ENCODE measurements at places on chromosomes 12 and 14. TPM values are rescaled to one million over a fixed set of nuclear protein-coding genes. Genes with fewer than 3 reads are reported as not detected.

Gene CIROP
- not detected for polyA plus RNA-seq

- H3K4me3 ChIP-seq, result no peak overlapping the region
- peaks cover 4% of the 10 kb centered on the region for H3K4me1 ChIP-seq
- no peaks in the 10 kb centered on the region for H3K36me3 ChIP-seq
- H3K27ac ChIP-seq, result no peak overlapping the region
- H3K27me3 ChIP-seq, result no peaks in the 10 kb centered on the region
Measured at GRCh38 chr14:81235096-81235495, 14.3 kb upstream of the GTF2A1 start.

Gene LRRC23
- 11.9 TPM for polyA plus RNA-seq

DNA sequence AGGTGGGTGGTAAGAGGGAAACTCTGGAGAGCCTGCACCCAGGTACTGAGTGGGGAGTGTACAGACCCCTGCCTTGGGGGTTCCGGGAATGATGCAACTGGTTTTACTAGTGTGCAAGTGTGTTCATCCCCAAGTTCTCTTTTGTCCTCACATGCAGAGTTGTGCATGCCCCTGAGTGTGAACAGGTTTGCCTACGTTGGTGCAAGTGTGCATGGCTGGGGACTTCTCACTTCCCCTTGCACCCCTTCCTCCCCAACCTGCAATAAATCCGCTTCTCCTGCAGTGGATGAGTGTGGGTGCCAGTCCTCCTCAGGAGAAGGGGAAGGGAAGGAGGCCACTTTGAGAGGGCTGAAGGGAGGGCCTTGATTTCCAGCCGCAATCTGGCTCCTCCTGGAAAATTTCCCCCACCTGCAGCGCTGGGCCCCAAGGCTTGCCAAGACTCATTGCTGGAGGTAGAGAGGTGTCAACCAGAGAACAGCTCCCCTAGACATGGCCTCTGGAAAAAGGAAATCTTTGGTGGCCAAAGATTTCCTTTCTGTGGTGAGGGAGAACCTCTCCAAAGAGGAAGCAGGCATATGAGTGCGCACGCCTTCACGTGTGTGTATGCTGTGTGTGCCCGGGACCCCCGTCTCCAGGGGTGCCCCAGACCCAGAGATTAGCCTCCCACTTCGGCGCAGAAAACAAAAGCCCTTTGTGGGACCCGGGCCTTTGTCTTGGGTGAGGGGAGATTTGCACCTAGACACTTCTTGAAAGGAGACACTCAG, 5.5 kb downstream of the AQP2 start:
- H3K4me3 ChIP-seq, result no peak overlapping the region
- DNase-seq, result no peak
- H3K36me3 ChIP-seq, result no peaks in the 10 kb centered on the region
- H3K27ac ChIP-seq, result no peak overlapping the region

Gene JKAMP
- polyA plus RNA-seq, result 95.4 TPM

- no peaks in the 10 kb centered on the region for H3K36me3 ChIP-seq
- H3K4me3 ChIP-seq, result no peak overlapping the region
- no peak overlapping the region for H3K27ac ChIP-seq
- no peaks in the 10 kb centered on the region for H3K27me3 ChIP-seq
Measured at GRCh38 chr12:43979450-43979849, 143.6 kb downstream of the TMEM117 start.

DNA sequence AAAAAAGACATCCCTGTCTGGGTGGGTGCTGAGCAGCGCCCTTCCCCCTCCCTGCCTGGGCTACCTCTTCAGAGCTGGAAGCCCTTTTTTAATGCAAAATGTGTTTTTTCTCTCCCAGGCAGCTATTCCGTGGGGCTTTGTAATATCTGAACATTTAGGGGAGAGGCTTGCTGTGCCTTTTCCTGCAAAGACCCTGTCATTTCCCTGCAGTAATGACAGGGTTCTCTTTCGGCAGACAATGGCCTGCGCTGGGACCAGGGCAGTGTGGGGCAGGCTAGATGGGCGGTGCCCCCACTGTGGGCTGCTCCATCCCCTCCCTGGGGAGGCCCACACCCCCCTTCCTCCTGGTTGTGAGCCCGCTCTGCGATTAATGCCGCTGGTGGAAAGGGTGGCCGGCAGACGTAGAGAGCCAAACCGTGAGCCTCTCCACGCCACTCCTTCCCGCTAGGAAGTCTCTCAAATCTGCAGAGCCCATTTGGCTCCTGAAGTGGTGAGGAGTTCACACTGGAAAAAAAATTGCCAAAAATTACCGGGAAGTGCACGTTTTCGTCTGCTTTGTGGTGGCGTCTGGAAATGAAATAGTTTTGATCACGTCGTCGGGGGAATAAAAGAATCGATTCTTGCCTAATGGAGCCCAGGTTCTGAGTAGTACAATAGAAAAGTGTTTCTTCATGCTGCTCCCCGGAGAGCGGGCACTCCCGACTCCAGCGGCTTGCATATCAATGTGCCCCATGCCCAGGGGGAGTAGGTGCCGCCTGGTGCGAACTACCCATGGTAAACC, 31.5 kb downstream of the KIF26A start:
- no peaks in the 10 kb centered on the region for H3K4me1 ChIP-seq
- H3K4me3 ChIP-seq, result no peak overlapping the region
- no peaks in the 10 kb centered on the region for H3K27me3 ChIP-seq
- no peak overlapping the region for H3K27ac ChIP-seq
- DNase-seq, result no peak

DNA sequence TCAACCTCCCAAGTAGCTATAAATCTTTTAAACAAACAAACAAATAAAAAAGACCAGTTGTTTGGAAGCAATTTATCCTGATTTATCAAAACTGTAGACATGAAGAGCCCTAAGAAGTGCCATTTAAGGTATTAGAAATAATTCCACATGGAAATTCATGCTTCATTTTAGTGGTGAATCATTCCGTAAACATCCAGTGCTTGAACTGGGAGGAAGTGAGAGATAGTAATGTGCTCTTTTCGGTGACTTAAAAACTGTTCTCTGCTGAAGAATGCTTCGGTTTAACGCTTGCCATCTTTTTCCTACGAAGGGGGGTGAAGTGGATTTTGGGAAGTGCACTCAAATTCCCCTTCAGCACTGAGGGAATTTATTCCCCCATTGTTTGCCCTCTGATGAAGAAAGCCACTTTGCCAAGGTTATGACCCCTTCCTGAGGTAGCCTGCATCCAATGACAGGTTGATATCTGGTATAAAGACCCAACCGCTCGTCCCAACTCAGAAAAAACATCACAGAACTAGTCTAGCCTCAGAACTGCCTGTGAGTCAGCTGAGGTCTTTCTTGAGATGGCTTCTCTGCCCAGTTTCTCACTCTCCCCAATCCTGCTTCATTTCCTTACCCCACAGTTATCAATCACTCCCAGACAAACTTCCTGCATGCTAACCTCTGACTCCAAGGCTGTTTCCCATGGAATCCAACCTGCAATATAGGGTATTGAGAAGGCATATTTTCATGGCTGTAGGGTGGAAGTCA, 244.1 kb downstream of the AEBP2 start:
- peaks cover 14% of the 10 kb centered on the region for H3K4me1 ChIP-seq
- DNase-seq, result no peak
- no peaks in the 10 kb centered on the region for H3K27me3 ChIP-seq
- no peaks in the 10 kb centered on the region for H3K36me3 ChIP-seq

- H3K36me3 ChIP-seq, result no peaks in the 10 kb centered on the region
- H3K4me1 ChIP-seq, result no peaks in the 10 kb centered on the region
- no peak overlapping the region for H3K27ac ChIP-seq
- 0 out of 2 replicates have a peak, but pooled peaks cover 5% of the 10 kb centered on the region for H3K27me3 ChIP-seq
- DNase-seq, result no peak
Measured at GRCh38 chr14:100173353-100173752, 13.9 kb upstream of the DEGS2 start.

All from SK-N-SH (cell line).